Neural crest cell (in vitro differentiated cells): ENCODE measurements at places on chromosomes 12 and 14.

DNA sequence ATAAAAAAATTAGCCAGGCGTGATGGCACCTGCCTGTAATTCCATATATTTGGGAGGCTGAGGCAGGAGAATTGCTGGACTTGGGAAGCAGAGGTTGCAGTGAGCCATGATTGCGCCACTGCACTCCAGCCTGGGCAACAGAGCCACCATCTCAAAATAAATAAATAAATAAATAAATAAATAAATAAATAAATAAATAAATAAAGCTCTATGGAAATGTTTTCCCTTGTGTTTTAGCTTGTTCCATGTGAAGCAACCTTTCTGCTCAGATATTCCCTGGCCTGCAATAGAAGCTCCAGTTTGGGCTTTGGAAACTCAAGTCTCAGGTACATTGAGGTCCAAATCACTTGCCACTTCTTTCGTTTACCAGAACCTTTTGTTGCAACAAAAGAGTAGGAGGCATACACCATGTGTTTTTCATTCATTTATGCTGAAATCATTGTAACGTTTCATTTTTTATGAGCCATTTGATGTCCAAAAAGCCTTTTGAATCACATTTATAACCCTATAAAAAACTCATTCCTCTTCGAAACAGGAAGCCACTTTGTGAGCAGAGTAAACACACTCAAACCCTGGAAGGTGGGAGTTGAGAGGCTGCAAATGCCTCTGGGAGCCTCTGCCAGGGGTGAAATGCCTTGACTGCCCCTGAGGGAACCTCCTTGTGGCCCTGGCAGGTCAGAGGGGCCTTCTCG lies 376.6 kb upstream of the TBX3 start:
- peaks cover 2% of the 10 kb centered on the region for H3K27me3 ChIP-seq
- no peak overlapping the region for H3K27ac ChIP-seq
- H3K4me3 ChIP-seq: no peak overlapping the region
- peaks cover 18% of the 10 kb centered on the region for H3K4me1 ChIP-seq
- DNase-seq: no peak

- no peak for DNase-seq
- H3K4me3 ChIP-seq: no peak overlapping the region
- H3K36me3 ChIP-seq: no peaks in the 10 kb centered on the region
- no peaks in the 10 kb centered on the region for H3K4me1 ChIP-seq
Observed at GRCh38 chr14:34966413-34966812, 16.4 kb upstream of the SRP54 start.

DNA sequence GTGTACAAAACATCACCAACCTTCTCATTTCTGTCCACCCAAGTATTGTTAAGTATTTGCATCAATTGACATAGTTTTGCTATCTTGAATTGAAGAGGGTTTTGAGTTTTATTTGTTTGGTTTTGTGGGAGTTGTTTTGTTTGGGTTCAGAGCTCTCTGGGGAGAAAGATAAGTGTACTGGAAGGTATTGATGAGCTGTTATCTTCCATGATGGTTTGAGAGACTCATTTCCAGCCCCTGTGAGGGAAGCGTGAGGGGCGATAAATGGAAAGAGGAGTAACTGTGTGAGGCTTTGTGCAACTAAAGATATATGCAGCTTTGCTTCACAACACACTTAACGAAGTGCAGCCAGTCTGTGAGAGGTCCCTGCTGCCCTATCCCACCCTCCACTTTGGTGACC lies 15.7 kb upstream of the CIPC start:
- H3K27ac ChIP-seq: no peak overlapping the region
- no peak for DNase-seq
- peaks cover 51% of the 10 kb centered on the region for H3K4me1 ChIP-seq
- H3K36me3 ChIP-seq: peaks cover 2% of the 10 kb centered on the region
- H3K27me3 ChIP-seq: no peaks in the 10 kb centered on the region
- no peak overlapping the region for H3K4me3 ChIP-seq

DNA sequence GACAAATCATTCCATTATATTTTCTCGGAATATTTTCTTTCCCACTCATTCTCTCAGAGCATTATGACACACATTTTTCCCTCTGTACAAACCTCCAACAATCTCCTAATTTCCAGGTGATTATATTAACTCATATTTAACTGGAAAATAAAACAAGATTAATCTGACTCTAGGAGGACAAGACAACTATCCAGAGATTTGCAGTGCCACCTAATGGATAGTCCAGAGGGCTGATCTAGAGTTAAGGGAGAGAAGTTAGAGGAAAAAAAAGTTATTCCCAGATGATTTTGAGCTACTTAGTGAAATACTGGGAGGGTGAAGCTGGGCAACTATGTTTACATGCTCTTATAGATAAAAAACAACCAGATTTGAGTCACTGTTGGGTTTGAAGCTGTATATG lies 161.7 kb downstream of the ALX1 start:
- DNase-seq: no peak
- no peaks in the 10 kb centered on the region for H3K4me1 ChIP-seq
- H3K4me3 ChIP-seq: no peak overlapping the region
- H3K27ac ChIP-seq: no peak overlapping the region

GRCh38 chr14:64387232-64387781 lies 846 bp upstream of the MTHFD1 start:
- peaks cover 34% of the 10 kb centered on the region for H3K4me1 ChIP-seq
- no peak for DNase-seq
- H3K27ac ChIP-seq: peak overlapping the region; percentile 98
- peak overlapping the region; percentile 94 for H3K4me3 ChIP-seq

- H3K27ac ChIP-seq: no peak overlapping the region
- H3K27me3 ChIP-seq: peaks cover 75% of the 10 kb centered on the region
- no peak for DNase-seq
- no peaks in the 10 kb centered on the region for H3K4me1 ChIP-seq
Observed at GRCh38 chr12:119528241-119528640, 65.3 kb upstream of the TMEM233 start.
